ENCODE measurements at places on chromosomes 2 and 18. TPM values are rescaled to one million over a fixed set of nuclear protein-coding genes. Genes with fewer than 3 reads are reported as not detected.

DNA sequence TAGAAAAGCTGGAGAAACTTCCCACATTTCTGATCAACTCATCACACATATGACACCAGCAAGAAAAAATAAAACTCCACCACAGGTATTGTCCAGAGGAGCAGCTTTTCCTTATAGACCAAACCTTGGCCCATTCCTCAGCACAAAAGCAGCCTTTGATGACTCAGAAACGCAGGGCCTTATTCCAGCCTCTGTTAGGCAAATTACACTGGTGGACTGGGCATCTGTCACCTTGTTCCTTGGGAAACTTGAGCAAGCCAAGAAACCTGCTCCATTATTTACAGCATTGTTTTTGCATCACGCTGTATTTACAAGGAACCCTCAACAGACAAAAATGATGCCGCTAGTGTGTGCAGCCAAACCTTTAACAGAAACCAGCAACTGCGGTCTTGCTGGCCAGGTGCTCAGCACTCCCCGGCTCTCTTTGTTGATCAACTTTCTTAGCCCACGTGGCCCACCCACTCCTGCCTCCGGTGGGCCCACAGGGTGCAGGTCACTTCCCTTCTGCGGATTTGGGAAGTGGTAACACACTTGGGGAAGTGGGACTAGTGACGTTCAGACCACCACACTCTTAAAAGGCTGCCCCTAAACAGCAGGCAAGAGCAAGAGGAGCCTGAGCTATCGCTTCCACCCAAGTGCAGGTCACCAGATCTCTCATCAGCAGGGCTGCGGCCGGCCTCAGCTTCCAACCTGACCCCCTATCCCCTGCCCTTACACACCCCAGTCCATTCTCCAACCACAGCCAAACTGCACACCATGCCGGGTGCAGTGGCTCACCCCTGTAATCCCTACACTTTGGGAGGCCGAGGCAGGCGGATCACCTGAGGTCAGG, 1.5 kb downstream of the AP1S3 start:
- DNase-seq: no peak

Gene ATG9A
- total RNA-seq: 48.4 TPM

DNA sequence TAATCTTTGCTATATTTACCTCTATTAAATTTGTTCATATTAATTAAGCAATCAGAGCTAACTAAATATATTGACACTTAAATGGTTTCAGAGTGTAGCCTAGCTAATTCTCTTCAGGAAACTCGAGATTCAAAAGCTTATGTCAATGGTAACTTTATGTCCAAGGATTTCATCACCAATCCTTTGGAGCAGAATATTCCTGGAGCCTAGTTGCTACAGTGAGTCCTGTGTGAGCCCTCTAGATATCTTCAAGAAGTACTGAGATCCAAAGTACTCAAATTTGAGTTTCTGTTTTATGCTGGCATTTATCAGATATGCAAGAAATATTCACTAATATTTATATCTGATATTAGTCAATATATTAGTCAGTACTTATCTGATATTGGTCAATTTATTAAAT, 31.3 kb downstream of the DTNA start:
- no peak for DNase-seq

DNA sequence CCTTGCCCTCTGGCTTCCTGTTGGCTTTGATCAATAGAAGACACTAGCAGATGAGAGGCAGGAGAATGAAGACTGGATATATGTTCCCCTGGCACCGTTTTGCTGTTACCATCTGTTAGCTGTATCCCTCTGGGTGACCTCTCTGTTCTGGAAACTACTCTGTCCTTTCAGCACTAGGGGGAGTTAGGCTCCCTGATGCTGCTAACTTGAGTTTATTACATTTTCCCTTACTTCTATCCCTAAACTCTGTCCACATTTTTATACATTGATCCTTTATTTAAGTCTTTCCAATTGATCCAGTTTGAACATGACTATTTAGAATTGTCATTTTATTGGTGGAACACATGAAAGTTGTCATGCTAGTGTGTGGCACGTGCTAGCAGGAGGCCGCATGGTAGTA, 1014.3 kb upstream of the CDH2 start:
- no peak for DNase-seq

DNA sequence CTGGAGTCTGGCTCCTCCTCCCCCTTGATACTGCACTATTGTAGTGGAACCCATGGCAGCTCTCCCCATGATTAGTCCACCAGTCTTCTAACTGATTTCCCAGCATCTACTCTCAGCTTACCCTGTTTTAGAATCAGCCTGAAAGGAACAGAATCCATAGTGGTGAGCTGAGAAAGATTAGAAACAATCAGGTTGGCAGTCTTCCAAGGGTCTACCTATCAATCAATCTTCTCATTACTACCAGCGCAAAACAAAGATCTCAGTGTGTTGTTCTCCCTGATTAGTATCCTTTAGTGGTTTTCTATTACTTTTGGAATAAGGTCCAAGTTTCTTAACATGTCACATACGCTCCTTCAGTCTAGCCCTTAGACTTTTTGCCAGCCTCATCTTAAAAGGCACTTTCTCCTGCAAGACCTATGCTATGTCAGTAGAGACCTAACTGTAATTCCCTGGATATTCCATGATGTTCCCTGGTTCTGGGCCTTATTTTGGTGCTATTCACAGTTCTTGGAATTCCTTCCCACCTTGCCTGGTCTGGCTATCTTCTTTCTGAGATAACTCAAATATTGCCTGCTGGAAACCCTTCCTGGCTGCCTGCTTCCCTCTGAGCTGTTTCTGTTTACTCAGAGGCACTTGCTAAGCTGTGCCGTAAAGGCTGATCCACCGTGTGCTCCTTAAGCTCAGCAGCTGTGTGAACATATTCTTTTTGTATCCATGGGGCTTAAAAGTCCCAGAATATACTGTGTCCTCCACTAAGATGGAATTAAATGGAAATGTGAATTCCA, 32.6 kb downstream of the LAMA3 start:
- no peak for DNase-seq

- DNase-seq: no peak
Observed at GRCh38 chr2:223863491-223863890, 26.1 kb upstream of the AP1S3 start.

Gene SLC19A3
- 6.5 TPM for total RNA-seq

Gene CTNNA2
- 3.8 TPM for total RNA-seq
